ENCODE measurements at places on chromosomes 6 and 20.

- DNase-seq = no peak
Measured at GRCh38 chr20:47428164-47428563, 71.7 kb upstream of the ZMYND8 start.

GRCh38 chr6:122650403-122650802 is 40.2 kb downstream of the PKIB start:
- no peak for DNase-seq

DNA sequence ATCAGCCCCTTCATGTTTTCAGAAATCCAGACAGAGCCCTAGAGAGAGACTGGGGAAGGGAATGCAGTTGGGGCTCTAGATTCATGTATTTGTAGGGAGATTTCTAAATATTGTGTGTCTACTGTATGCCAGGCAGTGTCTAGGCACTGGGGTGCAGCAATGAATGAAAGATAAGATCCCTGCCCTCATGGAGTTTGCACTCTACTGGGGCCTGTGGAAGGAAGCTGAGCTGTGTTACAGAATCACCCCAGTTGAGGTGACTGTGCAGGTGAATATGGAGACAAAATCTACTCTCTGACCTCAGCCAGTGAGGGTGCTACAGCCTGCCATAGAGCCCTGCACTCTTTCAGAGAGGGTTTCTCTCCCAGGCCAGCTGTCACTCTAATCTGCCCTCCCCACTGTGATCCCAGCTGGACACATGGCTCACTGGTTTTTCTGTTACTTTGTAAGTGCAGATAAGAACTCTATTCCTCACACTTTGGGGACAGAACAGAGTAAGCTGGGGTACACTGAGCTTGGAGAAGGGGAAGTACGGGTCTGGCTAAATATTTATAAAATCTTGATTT is 69.2 kb upstream of the E2F3 start:
- DNase-seq = no peak

DNA sequence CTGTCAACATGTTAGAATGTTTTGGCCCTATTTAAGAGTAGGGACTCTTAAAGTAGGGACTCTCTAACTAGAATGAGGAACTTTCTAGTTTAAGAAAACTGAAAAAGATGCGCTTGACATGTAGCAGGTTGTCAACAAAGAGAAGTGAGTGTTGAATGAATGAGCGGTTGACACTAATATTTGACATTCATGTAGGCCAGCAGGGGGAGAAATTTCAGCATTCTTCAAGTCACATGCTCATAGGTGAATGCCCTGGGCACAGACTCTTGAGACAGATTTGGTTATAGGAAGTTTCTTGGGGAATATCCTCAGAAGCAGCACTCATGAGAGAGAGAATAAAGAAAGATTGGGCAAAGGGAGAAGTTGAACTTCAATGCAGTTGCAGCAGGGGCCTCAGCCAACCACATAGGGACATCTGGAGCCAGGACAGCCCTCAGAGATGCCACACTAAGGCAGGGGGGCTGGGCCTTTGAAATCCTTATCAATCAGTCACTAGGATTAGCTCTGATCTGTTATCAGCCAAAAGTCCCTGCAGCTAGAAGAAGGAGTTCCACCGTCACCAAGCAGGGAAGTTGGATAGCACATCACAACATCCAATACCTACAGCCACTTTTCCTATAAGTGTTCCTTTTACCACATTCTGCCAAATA is 145.1 kb upstream of the FKBP1C start:
- no peak for DNase-seq

DNA sequence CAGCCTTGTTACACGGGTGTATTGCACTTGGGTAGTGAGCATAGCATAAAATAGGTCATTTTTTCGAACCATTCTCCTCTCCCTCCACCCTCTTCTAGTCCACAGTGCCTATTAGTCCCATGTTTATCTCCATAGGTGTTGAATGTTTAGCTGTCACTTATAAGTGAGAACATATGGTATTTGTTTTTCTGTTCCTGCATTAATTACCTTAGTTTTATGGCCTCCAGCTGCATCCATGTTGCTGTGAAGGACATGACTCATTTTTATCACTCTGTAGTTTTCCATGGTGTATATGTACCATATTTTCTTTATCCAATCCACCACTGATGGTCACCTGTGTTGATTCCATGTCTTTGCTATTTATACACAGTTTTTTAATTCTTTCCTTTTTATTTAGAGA is 889.5 kb downstream of the EYS start:
- DNase-seq = no peak

GRCh38 chr20:22248051-22248667 is 336.2 kb downstream of the FOXA2 start:
- no peak for DNase-seq

DNA sequence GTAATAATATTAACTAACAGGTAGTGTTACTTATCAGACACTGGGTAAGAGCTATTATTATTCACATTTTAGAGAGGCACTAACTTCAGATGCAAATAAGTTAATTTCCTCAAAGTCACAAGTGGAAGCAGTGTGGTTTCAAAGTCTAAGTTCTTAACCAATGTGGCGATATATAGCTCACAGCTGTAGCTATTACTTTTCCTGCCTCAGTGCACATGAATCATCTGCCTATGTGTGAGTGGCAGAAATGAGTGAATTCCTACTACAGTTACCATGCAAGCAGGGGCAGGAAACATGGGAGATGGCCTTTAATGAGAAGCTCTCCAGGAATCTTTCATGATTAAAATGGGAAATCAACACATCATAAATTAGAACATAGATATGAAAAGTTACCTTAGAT is 126.2 kb upstream of the EYA4 start:
- DNase-seq = no peak

DNA sequence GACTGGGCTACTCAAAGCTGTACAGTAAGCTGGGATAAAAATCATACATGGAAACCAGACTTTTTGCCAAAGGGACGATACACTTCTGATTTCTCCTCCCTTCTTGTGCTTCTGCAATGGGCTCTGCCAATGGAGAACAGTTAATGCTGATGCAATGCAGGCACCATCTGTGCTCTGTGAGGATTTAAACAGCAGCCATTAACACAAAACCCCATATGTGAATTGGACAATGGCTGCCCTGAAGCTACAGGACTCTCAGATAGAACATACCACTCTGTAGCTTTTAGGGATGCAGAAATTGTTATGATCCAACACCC is 71.9 kb downstream of the GJA10 start:
- no peak for DNase-seq

Measured in stimulated activated CD4-positive, alpha-beta T cell treated with anti-CD3 and anti-CD28 coated beads, Interleukin-15, amount 100 ng/mL, for 1 hour (primary cell).